GDM1 (cell line): ENCODE measurements at places on chromosomes 4 and X.

DNA sequence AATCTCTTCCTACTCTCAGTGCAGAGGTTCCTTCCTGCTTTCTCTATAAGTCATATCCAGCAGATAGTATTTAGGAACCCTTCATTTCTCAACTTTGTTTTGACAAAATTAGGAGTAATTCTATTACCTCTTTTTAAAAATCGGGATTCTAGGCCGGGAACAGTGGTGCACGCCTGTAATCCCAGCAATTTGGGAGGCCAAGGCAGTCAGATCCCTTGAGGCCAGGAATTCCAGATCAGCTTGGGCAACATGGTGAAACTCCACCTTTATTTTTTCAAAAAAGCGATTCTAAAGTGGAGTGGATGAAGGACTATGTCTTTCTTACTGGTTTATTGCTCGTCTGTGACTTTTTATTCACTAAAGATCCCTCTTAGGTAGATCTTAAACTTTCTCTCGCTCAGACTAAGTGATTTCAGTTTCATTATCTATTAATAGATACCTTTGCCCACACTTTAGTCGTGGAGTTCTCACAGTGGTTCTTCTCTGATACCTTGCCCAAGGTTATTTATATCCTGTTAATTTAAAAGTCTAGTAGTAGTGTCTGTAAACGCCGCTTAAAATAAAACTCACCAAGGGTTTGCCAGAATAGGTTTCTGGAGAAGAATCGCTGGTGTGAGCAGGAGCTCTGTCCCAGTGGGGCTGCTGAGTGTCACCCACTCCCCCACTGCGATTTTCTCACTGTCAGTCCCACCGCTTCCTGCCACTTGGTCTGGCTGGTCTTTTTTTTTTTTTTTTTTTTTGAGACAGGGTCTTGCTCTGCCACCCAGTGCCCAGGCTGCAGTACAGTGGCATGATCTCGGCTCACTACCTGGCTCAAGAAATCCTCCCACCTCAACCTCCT is 27.0 kb upstream of the TMEM131L start:
- no peak for DNase-seq

DNA sequence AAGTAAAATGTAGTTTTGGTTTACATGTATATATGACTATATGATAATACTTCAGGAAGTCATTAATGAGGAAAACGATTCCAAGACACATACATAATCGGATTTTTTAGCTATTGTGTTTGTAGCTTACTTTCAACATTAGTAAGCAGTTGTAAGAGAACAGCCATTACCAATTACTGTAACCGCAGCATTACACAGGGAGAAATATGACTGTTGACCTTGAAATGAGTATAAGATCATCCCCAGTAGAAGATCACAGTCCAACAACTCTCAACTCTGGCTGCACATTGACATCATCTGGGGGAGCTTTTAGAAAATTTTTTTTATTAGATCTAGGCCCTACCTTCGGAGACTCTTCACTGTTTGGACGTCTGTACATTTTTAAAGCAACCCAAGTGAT is 762.0 kb upstream of the MAGEB2 start:
- DNase-seq, result no peak

GRCh38 chr4:45467157-45467556 is 656.7 kb downstream of the GABRG1 start:
- DNase-seq, result no peak

GRCh38 chr4:45741897-45742296 is 382.0 kb downstream of the GABRG1 start:
- no peak for DNase-seq

DNA sequence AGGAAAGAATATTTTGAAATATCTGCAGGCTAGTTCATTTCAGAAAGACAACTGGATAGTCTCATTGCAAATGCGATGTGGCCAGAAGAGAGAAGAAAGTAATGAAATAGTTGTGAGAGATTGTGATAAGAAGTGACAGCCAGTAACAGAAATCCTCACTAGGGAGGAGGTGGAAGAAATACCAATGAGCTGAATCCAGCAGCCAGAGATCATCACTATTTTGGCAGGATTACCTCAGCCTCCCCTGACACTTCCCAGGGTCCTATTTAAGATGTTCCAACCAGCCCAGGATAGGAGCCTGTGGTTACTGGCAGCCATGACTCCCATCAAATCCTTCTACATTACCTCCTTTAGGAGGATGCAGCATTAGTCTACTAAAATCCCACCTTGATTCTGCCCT is 76.7 kb upstream of the ARHGAP24 start:
- DNase-seq, result no peak
